ENCODE measurements at places on chromosomes 2 and 18. TPM values are rescaled to one million over a fixed set of nuclear protein-coding genes. Genes with fewer than 3 reads are reported as not detected.

CFC1 gene
- not detected for polyA plus RNA-seq

GRCh38 chr2:177001334-177001733 lies 211.3 kb upstream of the HNRNPA3 start:
- no peak for DNase-seq

DNA sequence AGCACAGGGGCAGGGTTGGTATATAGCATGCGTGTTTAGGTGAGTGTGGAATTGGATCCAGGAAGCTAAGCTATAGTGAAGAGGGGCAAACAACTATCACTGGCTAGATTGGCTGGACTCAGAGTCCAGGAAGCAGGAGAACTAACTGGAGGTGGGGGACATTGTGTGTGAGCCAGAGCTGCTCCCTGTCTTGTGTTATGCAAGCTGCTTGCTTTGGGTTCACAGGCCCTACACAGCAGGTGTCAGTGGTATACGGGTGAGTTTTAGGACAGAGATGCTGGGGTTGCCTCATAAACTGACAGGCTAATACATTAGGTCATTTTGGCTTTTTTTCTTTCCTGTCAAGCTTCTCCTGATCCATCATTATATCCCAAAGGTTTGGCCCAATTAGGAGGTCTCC lies 87.5 kb downstream of the CCDC85A start:
- no peak for DNase-seq

DNA sequence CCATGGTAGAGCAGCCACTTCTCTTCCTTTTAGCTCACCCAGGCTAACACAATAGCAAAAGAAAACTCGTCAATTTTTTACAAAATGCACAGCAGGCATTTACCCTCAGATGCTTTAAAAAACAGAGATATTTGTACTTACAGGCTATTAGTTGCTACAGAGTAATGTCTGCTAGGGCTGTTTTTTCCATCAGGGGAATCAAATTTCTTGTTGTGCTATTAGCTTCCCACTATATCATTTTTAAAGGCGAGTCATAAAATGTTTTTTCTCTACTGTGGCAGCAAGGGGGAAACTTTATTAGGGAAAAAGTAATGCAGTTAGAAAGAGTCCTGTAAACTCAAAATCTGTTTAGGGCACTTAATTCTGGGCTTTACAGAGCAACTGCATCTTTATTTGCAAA lies 277.9 kb upstream of the THSD7B start:
- no peak for DNase-seq

DNA sequence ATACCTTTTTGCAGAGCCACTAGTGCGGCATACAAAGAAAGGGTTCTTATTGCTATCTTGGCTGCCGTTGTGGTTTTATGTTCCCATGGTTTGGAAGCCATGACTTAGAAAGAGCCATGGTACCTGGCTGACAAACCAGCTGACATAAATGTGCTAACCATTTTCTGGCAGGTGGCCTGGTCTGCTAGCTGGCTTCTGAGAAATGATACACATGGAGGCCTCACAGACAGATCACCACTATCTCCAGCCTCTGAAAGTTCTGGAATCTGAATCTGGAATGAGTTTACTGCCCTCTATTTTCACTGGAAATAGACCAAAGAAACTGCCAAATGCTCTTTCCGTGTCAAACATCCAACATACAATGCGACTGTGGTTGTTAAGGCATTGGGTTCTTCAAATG lies 123.7 kb downstream of the QPCT start:
- no peak for DNase-seq

CCDC85A gene
- 4.9 TPM for polyA plus RNA-seq

- DNase-seq: no peak
Observed at GRCh38 chr18:57023275-57023882, 123.5 kb upstream of the BOD1L2 start.

- DNase-seq: no peak
Observed at GRCh38 chr18:8741117-8741516, 35.8 kb downstream of the MTCL1 start.

GRCh38 chr2:134739879-134740301 lies 21.1 kb upstream of the TMEM163 start:
- peak; percentile 9 for DNase-seq

DNA sequence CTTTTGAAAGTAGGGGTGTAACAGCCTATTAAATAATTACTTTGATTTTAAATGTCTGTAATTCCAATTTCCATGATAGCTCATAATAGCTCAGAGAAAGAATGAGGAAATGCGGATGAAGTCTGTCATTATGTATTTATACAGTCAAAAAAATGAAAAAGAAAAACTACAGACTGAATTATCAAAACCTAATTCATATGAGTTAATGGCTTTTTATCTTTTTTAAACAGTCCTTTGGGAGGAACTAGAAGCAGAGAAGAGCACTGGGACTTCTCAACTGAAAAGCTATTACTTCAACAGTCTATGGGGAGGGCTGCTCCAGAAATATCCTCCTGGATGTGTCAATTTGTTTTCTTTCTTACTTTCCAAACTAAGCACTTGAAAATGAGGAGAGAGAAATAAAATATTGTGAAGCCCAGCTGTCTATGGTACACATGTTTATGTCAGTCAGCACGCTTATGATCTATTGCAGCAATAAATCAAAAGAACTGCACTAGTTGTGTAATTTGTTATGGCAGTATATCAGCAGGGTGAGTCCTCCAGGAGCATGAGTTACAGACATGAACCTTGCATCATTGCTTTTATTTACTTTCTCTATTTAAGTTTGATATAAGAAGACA lies 1550.2 kb downstream of the LRP1B start:
- no peak for DNase-seq

DNA sequence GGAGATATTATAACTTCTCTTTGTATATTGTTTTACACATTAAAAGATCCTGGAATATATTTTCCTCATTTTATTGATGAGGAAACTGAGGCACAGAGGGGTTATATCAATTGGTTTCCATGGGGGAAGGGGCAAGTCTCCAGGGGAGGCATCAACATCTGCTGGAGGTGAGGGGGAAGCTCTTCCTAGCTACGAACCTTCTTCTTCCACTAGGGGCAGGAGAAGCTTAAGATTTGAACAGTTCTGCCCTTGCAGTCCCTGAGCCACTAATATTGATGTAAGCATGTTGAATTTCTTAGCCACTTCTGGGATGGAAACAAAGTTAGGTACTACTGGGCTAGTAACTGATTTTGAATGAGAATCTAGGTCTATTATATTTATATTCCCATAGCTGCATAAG lies 140.1 kb upstream of the AQP4 start:
- DNase-seq: no peak

POTEJ gene
- polyA plus RNA-seq: not detected

DNA sequence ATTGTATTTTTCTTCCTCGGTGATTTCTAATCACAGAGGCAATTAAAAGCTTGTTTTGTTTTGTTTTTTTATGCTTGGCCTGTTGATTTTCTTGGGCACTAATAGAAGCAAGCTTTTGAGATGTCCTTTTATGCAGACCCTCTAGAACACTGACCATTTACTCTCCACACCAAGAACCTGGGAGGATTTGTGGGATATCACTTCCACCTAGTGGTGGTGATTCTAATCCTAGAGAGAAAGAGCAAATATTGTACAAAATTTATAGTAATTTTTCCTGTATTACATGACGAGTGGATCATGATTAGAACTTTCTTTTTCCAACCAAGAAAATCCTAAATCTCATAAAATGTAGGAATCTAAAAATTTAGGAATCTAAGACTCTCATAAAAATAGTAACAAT lies 23.4 kb downstream of the NEMP2 start:
- DNase-seq: peak; percentile 41

GRCh38 chr18:78562531-78562961 lies 417.1 kb upstream of the SALL3 start:
- DNase-seq: no peak

DNA sequence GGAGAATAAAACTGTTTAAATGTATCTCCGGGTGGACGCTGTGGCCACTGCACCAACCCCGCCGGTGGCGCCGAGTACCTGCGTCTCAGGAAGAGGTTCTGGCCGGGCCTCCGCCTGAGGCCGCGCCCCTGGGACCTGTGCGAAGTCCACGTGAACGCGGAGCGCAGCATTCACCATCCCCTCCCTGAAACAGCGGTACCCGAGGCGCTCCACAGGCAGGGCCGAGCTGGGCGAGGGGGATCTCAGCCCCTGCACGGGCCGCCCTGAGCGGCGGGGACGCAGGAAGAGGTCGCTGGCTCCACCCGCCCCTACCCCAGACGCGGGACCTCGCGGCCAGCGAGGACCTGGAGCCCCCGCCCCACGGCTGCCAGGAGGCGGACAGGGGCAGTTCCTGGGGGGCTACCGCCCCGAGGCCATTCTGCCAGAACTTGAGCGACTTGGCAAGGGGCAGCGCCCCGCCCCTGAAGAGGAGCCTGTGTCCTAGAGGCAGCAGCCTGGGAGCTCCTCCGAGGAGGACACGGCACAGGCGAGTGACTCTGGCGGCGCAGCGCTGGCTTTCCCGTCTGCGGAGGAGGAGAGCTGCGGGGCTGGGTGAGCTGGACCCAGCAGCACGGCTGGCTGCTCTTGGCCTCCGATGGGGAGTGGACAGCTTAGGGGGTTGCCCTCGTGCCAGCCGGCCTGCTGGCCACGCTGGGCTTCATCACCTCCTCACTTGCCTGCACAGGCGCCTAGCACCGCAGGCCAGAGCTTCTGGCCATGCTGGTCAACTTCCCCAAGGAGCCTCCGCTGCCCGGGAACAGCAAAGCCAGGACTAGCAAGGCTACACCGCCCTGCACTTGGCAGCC lies 9.7 kb upstream of the TEKT4 start:
- no peak for DNase-seq

GRCh38 chr2:149816756-149817551 lies 229.4 kb upstream of the MMADHC start:
- no peak for DNase-seq

- DNase-seq: no peak
Observed at GRCh38 chr2:224345492-224345891, 56.4 kb downstream of the FAM124B start.

SPR gene
- polyA plus RNA-seq: 7.5 TPM

DNA sequence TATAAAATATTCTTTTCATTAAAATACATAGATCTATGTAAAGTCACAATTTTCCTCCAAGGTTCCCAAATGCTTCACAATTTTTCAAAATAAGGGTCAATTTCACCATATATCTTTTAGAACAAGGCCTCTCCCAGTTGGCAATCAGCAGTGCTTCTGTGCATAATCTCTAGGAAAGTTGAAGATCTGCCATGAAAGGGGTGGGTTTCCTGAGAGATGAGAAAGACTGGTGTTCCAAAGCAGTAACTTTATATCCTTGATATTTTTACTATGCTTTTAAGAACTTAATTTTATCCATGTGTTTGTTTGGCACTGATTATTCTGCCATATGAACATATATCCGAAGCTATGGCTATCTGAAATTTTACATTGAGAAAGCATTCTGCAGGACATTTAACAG lies 199.4 kb upstream of the CYP26B1 start:
- DNase-seq: peak; percentile 32

DNA sequence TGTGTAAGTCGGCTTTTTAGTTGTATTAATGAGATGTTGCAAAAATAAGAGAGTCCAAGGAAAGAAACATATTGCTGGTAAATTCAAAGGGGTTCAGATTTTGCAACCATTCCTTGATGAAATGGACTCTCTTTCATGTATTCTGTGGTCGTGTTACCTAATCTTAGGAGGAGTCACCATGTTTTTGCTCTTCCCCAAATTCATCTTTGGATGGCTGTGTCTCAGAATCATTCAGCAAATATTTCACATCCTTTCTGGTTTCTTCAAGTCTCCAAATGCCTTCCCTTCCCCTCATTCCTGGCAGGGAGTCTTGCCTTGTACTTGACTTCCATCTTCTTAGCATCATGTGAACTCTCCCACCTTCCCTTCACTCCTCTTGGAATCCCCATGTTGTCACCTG lies 66.1 kb downstream of the PTPRM start:
- DNase-seq: no peak

GRCh38 chr18:1017227-1018058 lies 112.8 kb downstream of the ADCYAP1 start:
- DNase-seq: peak; percentile 20

DNA sequence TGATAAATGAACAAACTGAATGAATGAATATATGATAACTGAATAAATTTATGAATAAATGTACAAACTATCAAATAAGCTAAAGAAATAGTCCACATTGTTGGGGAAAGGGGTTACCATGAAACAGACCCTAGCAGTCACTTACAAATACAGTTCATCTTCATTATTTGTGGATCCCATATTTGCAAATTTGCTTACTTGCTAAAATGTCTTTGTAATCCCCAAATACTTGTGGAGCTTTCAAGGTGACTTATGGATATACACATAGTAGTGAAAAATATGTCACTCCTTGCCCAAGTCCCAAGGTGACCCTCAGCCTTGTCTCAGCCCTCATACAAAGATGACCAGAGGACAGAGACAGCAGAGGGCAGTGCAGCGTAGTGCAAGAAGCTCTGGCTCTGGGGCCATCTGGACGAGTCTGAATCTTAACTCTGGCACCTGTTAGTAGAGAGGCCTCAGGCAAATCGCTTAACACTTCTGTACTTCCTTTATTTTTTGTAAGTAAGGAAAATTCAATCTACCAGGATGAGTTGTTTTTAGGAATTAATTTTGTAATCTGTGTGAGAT lies 3.1 kb downstream of the PAIP2B start:
- peak; percentile 50 for DNase-seq

LINC00305 gene
- polyA plus RNA-seq: not detected

LIPG gene
- polyA plus RNA-seq: 7.7 TPM

- no peak for DNase-seq
Observed at GRCh38 chr2:203327582-203327900, 653 bp upstream of the ABI2 start.

DNA sequence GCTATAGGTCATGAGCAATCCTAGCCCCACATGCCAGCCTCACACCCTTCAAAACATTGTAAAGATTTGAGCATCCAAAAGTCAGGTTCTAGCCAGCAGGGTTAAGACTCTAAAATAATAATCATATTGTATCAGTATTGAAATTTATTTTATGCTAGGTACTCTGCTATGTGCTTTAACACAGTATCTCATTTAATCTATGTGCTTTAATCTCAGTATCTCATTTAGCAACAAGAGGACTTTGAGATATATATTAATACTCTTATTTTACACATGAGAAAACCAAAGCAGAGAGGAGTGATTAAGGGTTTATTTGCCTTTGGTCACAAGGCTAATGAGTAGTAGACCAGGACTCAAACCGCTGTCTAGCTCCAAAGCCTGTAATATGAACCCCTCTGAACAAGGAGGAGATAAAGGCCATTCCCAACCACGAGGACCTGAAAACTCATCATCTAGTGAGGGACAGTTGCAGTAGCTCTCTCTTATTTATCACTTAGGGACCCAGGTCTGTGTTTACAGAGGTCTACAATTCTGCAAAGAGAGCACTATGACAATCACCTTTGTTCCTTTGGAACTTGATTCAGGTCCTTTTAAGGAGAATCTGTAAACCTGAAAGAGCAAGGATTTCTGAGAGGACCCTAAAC lies 116.5 kb upstream of the SERTAD2 start:
- DNase-seq: no peak

METTL4 gene
- polyA plus RNA-seq: 13.5 TPM

GRCh38 chr2:147173798-147174197 lies 671.0 kb upstream of the ACVR2A start:
- no peak for DNase-seq
